ENCODE measurements at places on chromosomes 11 and 22.

DNA sequence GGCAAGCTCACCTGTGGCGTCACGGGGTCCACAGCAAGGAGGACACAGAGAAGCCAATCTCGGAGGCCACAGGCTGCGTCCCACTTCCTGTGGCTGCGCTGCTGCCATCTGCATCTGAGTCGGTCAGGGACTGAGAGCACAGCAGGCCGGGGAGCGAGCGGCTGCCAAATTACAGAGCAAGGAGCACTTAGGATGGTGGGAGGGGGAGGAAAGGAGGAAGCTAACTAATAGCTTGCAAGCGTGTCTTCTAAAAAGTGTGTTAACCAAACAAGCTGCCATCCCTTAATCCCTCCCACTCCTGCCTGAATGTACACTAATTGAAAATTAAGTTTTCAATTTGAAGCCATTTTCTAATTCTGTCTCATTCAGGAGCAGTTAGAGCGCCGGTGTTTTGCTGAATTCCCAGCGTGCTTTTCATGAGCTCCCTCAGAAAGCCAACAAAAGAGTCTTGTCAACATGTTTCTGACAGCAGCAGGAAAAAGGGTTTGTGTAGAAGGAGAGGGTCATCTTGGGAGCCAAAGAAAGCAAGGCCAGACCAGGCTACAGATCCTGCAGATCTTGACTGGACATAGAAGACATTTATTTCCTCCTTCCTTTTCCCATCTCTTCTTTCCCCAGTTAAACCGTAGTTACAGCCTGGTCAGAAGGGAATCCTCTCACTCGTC, 42.4 kb upstream of the API5 start:
- no peak for DNase-seq

- DNase-seq, result no peak
Observed at GRCh38 chr11:117722082-117722481, 74.9 kb downstream of the DSCAML1 start.

DNA sequence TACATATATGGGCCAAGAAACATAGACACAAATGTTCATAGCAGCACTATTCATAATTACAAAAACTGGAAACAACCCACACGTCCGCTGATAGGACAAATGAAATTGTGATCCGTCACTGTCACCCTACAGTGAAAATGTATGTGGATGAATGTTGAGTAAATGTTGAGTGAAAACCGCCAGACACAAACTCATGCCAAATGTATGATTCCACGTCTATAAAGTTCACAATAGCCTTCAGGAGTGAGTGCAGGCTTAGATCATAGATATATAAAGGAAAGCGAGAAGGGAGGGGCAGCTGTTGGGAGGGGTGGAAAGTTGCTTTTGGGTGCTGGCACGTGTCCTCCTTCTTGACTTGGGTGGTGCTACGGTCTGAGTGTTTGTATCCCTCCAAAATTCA, 33.6 kb downstream of the DBX1 start:
- DNase-seq, result no peak

DNA sequence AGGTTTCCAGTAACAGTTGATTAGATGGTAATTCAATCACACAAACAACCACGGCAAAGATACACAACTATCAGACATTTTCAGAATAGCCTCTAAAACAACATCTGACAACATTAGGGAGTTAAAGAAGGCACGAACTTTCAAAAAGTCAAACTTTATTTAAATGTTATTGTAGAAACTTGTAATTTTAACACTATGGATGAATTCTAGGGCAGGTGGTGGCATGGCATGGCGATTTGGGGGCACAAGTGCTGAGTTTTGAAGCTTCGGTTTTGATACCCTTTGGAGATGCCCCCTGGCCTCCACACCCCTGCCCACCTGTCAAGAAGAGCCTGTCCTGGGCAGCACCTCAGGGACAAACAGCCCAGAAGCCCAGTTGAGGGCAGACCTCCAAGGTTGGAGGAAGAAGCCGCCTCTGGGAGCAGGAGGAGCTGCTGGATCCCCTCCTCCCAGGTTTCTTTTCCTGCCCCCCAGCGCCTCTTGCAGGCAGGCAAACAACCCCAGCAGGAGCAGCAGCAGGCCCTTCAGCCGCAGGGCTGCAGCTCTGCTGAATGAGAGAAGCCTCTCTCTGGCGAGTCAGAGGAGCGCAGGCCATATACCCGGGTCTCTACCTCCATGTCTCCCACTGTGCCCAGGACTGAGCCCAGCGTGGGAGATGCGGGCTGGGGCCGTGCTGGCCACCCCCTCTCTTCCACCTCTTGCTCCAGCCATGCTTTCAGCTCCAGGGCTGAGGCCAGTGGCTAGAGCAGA, 102.1 kb upstream of the IGLL5 start:
- no peak for DNase-seq

- no peak for DNase-seq
Observed at GRCh38 chr22:22870577-22871404, 16.8 kb upstream of the IGLL5 start.

DNA sequence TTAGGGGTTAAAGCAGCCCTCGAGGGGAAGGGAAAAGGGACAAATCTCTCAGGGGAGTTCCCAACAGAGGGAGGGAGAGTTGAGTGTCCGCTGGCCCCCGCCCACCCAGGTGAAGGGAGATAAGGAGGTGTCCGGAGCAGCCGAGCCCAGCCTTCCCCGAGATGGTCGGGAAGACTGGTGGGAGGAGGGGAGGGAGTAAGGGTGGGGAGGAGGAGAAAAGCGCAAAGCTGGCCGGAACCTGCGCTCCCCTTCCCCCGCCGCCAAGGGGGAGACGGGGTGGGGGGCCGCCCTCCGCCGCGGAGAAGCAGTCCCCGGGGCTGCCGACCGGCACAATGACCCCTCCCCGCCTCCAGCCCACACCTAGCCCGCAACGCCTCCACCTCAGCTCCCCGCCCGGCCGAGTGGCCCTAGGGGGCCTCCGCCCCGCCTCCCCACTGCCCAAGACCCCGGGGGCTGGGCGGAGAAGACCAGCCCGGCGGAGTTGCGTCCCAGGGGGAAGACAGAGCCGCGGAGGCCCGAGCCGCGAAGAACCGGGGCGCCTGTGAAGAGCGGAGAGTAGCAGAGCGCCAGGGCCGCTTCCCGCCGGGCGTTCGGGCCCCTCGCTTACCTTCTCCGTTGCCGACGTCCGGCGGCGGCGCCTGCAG, 479 bp downstream of the RSF1 start:
- no peak for DNase-seq

DNA sequence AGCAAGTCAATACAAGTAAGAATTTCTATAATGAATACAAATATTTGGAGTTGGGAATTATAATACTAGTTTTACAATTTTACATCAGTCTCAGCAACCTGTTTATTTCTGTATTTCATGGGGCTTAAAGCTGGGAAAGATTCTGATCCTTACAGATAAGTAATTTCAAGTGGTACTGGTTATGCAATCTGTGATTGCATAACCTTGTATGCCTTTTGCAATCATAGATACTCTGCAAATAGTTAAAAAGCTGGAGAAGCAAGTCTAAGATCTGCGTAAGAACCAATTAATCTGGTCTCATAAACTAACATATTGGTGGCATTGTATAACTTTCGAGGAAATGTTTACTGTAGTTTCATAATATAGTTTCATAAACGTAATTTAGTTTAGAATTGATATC, 198.3 kb upstream of the PGR start:
- DNase-seq, result no peak

DNA sequence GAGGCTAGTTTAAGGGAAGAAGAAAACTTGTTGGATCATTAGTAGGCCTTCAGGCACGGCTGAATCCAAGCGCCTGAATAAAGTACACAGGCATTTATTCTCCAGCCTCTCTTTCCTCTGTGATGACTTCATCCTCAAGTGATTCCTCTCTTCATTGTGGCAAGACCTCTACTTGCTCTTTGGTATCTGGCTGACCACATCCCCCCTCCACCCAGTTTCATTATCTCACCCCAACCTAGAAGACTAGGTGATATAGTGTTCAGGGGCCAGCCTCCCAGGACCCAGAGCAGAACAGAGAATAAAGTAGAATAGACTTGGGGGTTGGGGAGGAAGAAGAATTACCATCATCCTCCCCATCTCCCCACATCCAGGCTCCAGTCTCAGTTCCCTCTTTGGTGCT, 189.3 kb downstream of the MIAT start:
- no peak for DNase-seq

DNA sequence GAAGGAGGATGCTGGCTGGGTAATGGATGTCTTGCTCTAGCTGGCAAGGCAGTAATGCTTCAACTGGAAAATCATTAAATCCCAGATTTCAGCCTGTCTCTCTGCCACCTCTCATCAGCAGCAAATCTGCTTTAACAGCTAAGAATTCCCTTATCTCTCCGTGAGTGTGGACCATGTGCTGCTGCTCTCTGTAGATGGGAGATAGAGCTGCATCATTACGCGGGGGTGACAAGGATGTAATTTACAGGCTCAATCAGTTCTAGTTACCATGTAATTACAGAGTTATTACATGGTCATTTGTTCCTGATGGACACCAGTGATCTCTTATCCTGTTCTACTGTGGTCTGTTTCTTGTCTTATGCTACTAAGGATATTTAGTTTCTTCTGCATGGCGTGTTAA, 665.4 kb downstream of the NTM start:
- no peak for DNase-seq

DNA sequence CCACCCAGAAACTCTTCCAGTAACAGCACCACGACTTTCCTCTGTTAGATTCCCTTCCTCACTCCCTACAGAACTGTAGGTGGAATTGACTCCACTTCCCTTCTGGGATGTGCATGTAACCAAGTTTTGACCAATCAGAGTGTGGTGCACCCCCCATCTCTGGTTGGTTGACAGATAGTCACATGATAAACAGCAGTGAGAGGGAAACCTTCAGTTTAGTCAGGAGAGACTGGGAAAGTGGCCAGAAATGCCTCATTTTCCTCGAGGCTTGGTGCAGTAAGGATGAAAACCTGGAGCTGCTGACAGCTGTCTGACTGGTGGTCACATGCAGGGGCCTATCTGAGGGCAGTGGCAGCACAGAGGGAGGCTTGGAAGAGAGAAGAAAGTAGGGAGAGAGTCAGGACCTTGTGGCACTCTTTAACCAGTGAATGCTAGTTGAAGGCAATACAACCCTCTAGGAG, 67.3 kb upstream of the GRK3 start:
- no peak for DNase-seq

DNA sequence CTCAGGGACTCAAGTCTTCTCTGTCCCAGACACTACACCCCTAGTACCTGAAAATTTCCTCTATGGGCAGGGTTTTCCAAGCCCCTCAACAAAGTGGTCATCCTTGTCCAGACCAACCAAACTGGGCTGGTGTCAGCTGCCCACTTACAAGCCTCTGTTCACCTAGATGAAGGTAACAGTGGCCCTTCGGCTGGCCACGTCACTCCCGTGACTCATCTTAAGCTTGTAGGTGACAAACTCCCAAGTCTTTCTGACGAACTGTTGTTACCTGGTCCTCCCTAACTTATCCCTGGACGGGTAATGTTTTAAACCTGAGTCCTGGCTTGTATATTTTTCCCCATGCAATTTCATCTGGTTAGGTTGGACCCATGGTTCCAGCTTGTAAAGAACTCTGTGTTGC, 4.7 kb downstream of the CXCR5 start:
- no peak for DNase-seq

- peak; percentile 46 for DNase-seq
Observed at GRCh38 chr11:19742588-19743292, 30.1 kb downstream of the NAV2 start.

DNA sequence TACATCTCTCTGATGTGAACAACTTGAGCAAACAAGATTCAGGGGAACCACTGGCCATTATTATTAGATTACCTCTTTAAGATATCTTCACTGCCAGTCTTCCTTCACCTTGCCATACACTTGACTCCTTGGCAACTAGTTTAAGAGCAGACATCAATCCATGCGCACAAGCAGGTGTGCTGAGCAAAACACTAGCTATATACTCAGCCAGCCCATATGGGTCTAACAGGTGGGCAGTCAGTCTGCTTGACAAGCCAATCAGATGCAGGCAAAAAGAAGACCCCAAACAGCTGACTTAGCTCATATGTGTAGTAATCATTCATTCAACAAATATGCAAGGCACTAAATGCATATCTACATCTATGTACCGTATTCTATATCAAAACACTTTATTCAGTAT, 101.2 kb downstream of the SIK3 start:
- no peak for DNase-seq

DNA sequence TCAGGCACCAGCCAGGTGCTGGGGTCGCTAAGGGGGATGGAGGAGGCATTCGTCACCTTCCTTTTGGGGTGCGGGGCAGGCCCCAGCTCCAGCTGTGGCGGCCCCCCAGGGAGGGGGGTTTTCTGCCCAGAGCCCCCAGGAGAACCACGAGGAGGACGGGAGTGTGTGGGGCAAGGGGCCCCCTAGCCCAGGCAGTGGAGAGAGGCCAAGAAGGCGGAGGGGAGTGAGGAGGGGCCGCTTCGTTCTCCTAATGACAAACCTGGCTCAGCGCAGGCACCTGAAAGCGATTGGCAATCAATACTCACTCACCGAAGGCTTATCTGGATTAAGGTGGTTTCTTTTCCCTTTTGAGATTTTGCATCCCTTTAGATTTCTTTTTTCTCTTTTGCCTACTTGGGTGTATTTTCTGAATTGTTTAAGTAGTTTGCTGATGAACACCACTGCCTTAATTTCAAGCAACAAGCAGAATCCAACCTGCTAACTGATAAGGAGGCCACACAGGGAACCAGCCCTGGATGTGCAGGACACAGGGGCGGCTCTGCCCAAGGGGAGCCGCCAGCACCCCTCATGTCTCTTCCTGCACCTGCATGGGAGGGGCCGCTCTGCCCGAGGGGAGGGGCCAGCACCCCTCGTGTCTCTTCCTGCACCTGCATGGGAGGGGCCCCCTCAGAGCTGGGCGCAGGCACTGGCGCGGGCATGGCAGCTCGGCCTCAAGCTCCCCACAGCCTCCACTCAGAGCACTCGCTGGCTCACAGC, 122.3 kb downstream of the BRD1 start:
- no peak for DNase-seq

DNA sequence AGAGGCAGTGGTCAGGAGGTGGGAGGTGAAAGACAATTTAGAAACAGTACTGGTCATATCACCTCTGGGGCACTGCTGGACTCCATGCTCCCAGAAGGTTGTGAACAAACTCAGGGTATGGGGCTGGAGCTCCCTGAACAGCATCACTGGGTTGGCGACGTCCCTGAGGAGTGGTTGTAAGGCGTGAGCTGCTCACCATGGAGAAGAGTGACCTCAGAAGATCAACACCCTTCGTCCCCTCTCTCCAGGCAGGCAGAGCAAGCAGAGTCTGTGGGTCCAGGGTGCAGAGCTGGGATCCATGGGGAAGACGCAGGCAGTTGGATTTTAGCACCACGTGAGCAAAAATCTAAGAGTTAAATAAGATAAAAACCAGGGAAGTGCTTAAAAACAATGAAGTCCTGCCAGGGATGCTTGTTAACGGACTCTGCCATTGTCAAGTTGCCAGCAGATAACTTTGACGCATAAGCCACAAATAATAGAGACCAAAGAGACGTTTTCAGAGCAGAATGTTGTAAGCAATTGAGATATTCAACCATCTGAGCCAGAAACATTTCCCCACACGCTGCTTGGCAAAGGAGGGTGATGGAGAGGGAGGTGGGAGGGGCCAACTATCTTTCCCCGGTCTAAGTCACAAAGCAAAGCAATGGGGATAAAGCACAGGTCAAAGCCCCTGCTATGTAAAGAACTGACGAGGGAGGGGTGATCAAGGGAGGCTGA, 13.6 kb downstream of the PNPLA5 start:
- DNase-seq, result no peak

- no peak for DNase-seq
Observed at GRCh38 chr11:74412321-74412720, 14.1 kb upstream of the PGM2L1 start.
